ENCODE measurements at places on chromosomes 3 and 15.
A peak's percentile ranks its signal among the peaks of the same experiment; 100 is the strongest.

GRCh38 chr3:25548836-25549235 is 115.9 kb downstream of the TOP2B start:
- H3K27ac ChIP-seq: no peak overlapping the region
- no peaks in the 10 kb centered on the region for H3K27me3 ChIP-seq
- no peak overlapping the region for H3K4me3 ChIP-seq

- peaks cover 3% of the 10 kb centered on the region for H3K4me1 ChIP-seq
- H3K4me3 ChIP-seq: no peak overlapping the region
- H3K27ac ChIP-seq: no peak overlapping the region
- H3K36me3 ChIP-seq: no peaks in the 10 kb centered on the region
- DNase-seq: no peak
- H3K27me3 ChIP-seq: no peaks in the 10 kb centered on the region
Measured at GRCh38 chr3:160796813-160797164, 40.8 kb downstream of the PPM1L start.

- H3K27me3 ChIP-seq: peaks cover 57% of the 10 kb centered on the region
- no peak overlapping the region for H3K27ac ChIP-seq
- H3K36me3 ChIP-seq: no peaks in the 10 kb centered on the region
- H3K4me3 ChIP-seq: peak overlapping the region; percentile 25
- DNase-seq: no peak
- H3K4me1 ChIP-seq: peaks cover 21% of the 10 kb centered on the region
Measured at GRCh38 chr3:129974833-129975704, 549 bp downstream of the TRH start.

- no peak overlapping the region for H3K4me3 ChIP-seq
- H3K27me3 ChIP-seq: no peaks in the 10 kb centered on the region
- DNase-seq: no peak
- H3K27ac ChIP-seq: peak overlapping the region; percentile 73
- H3K36me3 ChIP-seq: no peaks in the 10 kb centered on the region
Measured at GRCh38 chr15:39554746-39555387, 26.0 kb upstream of the THBS1 start.

GRCh38 chr15:64157599-64158125 is 5.2 kb downstream of the PPIB start:
- H3K27ac ChIP-seq: no peak overlapping the region
- no peak for DNase-seq
- H3K4me3 ChIP-seq: no peak overlapping the region

- no peak overlapping the region for H3K27ac ChIP-seq
- H3K4me3 ChIP-seq: no peak overlapping the region
- H3K36me3 ChIP-seq: no peaks in the 10 kb centered on the region
- no peak for DNase-seq
Measured at GRCh38 chr15:49501586-49501985, 78.5 kb downstream of the FGF7 start.

- H3K27ac ChIP-seq: no peak overlapping the region
- peaks cover 8% of the 10 kb centered on the region for H3K36me3 ChIP-seq
- DNase-seq: no peak
Measured at GRCh38 chr3:4392992-4393391, 74.1 kb downstream of the SUMF1 start.

DNA sequence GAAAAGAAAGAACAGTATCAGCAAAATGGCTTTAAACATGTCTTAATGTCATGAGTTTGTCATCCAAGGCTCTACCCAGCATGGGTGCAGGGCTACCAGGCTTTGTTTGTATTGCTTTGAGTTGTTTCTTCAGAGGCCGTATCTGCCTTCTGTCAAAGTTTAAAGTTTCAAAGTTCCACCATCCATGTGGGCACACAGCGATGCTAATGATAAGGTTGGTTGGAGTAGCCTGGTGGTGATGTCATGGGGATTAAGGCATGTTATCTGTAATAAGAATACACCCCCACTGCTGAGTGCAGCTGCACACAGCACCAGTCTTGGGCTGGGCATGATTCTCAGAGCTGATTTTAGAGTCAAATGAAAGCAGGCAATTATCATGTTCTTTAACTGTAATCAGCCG is 72.0 kb upstream of the LRTM1 start:
- no peaks in the 10 kb centered on the region for H3K27me3 ChIP-seq
- no peaks in the 10 kb centered on the region for H3K36me3 ChIP-seq
- DNase-seq: no peak
- H3K27ac ChIP-seq: no peak overlapping the region

- no peaks in the 10 kb centered on the region for H3K4me1 ChIP-seq
- no peaks in the 10 kb centered on the region for H3K36me3 ChIP-seq
- no peak overlapping the region for H3K27ac ChIP-seq
- H3K4me3 ChIP-seq: no peak overlapping the region
Measured at GRCh38 chr3:181622365-181622764, 89.4 kb upstream of the SOX2 start.

DNA sequence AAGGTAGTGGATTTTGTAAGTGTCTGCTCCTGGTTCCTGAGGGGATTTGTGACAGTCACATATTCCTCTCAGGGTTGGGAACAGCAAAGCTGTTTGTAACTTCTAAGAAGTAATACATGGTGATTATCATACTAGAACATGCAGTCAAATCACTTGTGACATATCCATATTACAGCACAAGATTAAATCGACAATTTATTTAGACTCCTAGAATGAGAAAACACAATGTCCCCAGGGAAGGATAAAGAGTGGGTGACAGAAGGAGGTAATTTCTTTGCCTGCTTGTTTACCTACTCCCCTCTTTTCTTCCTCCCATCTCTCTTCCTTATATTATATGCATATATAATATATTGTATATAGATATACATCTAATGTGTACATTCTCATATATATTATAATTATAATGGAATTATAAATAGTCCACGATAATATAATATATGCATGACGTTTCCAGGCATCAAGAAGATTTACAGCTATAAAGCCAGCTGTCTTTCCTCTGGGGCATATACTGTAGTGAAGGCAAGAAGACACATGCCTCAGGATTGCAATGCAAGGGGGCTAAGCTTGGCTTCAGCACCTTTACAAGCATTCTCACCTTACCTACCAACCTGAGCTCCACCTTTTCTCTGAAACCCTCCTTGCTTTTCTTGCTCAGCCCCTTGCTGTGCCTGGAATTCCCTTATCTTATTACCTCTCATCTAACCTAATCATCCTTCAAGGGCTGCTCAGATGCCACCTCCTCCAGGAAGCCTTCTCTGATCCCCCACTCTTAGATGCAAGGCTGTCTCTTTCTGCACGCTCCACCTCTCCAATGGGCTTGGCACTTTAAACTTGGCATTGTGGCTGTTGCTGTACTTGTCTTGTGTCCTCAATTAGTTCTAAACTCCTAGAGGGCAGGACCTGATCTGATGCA is 73.1 kb upstream of the PIAS1 start:
- no peaks in the 10 kb centered on the region for H3K36me3 ChIP-seq
- no peak overlapping the region for H3K27ac ChIP-seq
- H3K4me1 ChIP-seq: no peaks in the 10 kb centered on the region
- H3K4me3 ChIP-seq: no peak overlapping the region
- no peak for DNase-seq

DNA sequence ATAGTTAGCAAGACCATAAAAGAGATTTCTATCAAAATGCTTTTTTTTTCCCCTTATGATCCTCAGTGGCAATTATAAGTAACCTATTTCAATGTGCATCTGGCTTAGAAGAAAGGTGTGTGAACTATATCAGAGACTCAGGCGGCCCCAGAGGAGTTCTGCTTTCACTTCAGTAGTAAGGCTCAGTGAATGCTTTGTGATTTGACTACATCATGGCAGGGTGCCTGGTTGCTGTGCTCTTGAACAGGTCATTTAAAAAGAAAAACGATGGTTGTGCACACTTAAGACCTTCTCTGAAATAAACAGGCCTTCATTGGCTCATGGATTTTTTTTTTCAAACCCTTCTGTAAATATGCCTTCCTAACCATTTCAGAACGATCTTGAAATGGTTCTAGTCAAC is 400.4 kb upstream of the RARB start:
- DNase-seq: peak; percentile 74
- no peak overlapping the region for H3K27ac ChIP-seq
- H3K4me1 ChIP-seq: peaks cover 19% of the 10 kb centered on the region
- H3K27me3 ChIP-seq: no peaks in the 10 kb centered on the region

- no peak overlapping the region for H3K4me3 ChIP-seq
- peaks cover 9% of the 10 kb centered on the region for H3K36me3 ChIP-seq
- no peak for DNase-seq
- no peak overlapping the region for H3K27ac ChIP-seq
Measured at GRCh38 chr3:13493867-13494441, 13.8 kb downstream of the HDAC11 start.

DNA sequence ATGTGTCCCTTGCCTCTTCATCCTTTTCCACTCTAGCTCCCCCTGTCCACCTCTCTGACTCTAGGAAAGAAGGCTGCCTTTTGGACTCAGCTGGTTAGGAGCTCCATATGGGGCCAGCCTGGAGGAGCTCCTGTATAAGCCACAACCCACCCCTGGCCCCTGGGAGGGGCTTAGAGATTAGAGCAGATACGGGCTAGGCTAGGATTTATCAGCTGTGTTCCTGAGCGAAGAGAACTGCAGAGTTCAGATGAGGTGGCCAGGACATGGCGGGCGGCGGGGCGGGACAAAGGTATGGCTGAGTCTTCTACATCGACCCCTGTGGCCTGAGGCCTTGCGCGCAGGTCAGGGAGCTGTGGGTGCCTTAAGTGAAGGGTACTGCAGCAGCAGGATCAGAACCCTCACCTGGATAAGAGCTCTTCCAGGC is 7.9 kb downstream of the NBEAL2 start:
- no peaks in the 10 kb centered on the region for H3K36me3 ChIP-seq
- peaks cover 7% of the 10 kb centered on the region for H3K4me1 ChIP-seq
- no peak overlapping the region for H3K27ac ChIP-seq
- DNase-seq: no peak
- no peaks in the 10 kb centered on the region for H3K27me3 ChIP-seq

DNA sequence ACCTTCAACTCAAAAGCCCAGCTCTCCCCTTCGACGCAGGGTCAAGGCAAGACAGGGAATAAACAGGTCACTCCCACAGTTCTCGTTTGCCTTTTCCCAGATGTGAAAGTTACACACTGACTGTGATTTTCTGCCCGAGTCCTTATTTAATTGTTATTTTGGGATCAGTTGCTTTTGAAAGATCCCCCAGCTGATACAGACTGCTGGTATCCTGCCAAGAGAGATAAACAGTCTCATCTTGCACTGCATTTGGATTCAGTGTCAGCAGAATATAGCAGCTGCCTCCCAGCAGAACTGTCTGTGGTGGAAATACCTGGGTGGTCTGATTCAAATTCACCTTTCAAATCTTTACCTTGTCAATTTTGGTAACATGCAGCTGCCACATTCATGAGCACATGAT is 56.0 kb upstream of the FAM3D start:
- H3K36me3 ChIP-seq: no peaks in the 10 kb centered on the region
- no peak for DNase-seq
- H3K4me3 ChIP-seq: no peak overlapping the region
- no peaks in the 10 kb centered on the region for H3K27me3 ChIP-seq
- H3K4me1 ChIP-seq: no peaks in the 10 kb centered on the region

DNA sequence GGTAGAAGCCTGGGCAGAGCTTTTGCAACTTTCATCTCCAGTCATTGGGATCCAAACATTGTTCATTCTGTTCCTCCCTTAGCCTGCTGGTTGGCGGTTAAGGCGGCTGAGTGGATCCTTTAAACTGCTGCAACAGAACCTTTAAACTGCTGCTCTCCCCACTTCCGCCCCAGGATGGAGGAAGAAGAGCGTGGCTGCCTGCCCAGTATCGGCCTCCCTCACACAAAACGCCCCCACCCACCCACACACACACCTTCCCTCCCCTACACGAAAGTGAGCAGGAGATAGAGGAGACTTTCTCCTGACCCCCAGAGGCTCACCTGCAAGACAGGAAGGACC is 460 bp upstream of the ZMAT3 start:
- H3K27me3 ChIP-seq: no peaks in the 10 kb centered on the region
- no peaks in the 10 kb centered on the region for H3K36me3 ChIP-seq
- peak; percentile 70 for DNase-seq
- H3K27ac ChIP-seq: peak overlapping the region; percentile 93
- H3K4me1 ChIP-seq: peaks cover 23% of the 10 kb centered on the region

- no peaks in the 10 kb centered on the region for H3K27me3 ChIP-seq
- no peak overlapping the region for H3K4me3 ChIP-seq
- peaks cover 19% of the 10 kb centered on the region for H3K4me1 ChIP-seq
- H3K36me3 ChIP-seq: no peaks in the 10 kb centered on the region
- no peak overlapping the region for H3K27ac ChIP-seq
Measured at GRCh38 chr3:33646406-33646805, 71.6 kb downstream of the CLASP2 start.

- H3K36me3 ChIP-seq: no peaks in the 10 kb centered on the region
- no peaks in the 10 kb centered on the region for H3K27me3 ChIP-seq
- H3K4me1 ChIP-seq: no peaks in the 10 kb centered on the region
Measured at GRCh38 chr15:87848012-87848411, 408.5 kb downstream of the NTRK3 start.

- H3K27ac ChIP-seq: no peak overlapping the region
- H3K27me3 ChIP-seq: no peaks in the 10 kb centered on the region
- H3K4me3 ChIP-seq: no peak overlapping the region
- DNase-seq: no peak
Measured at GRCh38 chr3:179732661-179733348, 80.0 kb downstream of the USP13 start.

DNA sequence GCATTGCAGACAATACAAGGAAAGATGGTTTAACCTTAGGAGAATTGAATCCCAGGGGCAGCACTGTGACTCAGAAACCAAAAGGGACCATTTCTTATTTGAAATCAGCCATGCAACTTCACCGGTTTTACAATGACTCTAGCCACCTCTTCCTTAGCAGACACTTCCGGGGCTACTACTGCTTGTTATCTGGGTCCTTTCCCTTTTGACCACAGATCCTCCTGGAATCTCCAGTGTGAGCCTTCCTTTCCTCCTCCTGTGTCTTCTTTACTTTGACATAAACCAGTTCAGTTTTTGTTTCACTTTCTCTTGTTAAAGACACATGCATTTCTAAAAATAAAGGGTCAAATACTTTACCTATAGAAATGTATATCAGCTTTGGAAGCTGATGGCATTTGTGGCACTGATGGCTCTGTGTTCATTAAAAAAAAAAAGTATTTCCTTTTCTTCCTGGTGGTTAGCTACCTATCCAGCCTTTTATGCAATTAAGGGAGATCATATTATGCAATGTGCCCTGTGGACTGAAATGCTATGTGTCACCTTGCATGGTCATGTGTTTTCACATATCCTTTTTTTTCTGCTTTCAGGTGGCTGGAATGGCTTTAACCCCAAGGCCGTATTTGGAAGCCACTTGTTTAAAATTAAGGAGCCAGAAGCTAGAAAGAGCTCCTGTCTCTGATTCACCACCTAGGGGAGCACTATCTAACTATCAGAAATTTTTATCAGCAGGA is 296.2 kb downstream of the CHL1 start:
- no peak overlapping the region for H3K4me3 ChIP-seq
- no peak overlapping the region for H3K27ac ChIP-seq
- no peaks in the 10 kb centered on the region for H3K27me3 ChIP-seq
- no peak for DNase-seq
- H3K36me3 ChIP-seq: no peaks in the 10 kb centered on the region
